Airway epithelial cell (primary cell): ENCODE measurements at places on chromosomes 6 and 20. TPM values are rescaled to one million over a fixed set of nuclear protein-coding genes. Genes with fewer than 3 reads are reported as not detected.

The NTSR1 gene
- total RNA-seq, result 1.4 and 1.6 TPM in 2 replicates

The POM121L2 gene
- not detected in 2 replicates for total RNA-seq

The FKBP1C gene
- 0.09 TPM in 1 of 2 replicates, not detected in the other for total RNA-seq

The PPP1R16B gene
- under 0.01 TPM in 1 of 2 replicates, not detected in the other for total RNA-seq

The NEU1 gene
- 34.1 and 39.3 TPM in 2 replicates for total RNA-seq

The OR12D3 gene
- not detected in 2 replicates for total RNA-seq

The ANKEF1 gene
- 6.6 and 9.0 TPM in 2 replicates for total RNA-seq

The SEMG1 gene
- total RNA-seq, result not detected in 2 replicates

The RFX6 gene
- total RNA-seq, result not detected in 2 replicates

The DEFB113 gene
- not detected in 2 replicates for total RNA-seq

The EPB41L1 gene
- 9.0 and 11.7 TPM in 2 replicates for total RNA-seq

The DYNLRB1 gene
- total RNA-seq, result 120 and 150 TPM in 2 replicates

The CCN5 gene
- 0.28 and 0.63 TPM in 2 replicates for total RNA-seq

The POLR1H gene
- 34.3 and 54.7 TPM in 2 replicates for total RNA-seq

The FAM110A gene
- 29.8 and 31.1 TPM in 2 replicates for total RNA-seq

The HLA-G gene
- total RNA-seq, result 5.9 and 9.1 TPM in 2 replicates

The HMGN3 gene
- 73.1 and 110 TPM in 2 replicates for total RNA-seq

The TAP2 gene
- total RNA-seq, result 16.2 and 16.4 TPM in 2 replicates

The FAM209B gene
- total RNA-seq, result 0.49 TPM in 1 of 2 replicates, not detected in the other

The MICB gene
- 5.2 and 9.3 TPM in 2 replicates for total RNA-seq

The ZNFX1 gene
- 12.2 and 18.3 TPM in 2 replicates for total RNA-seq

The HTR1E gene
- total RNA-seq, result not detected in 2 replicates

The HDAC2 gene
- total RNA-seq, result 58.6 and 80.4 TPM in 2 replicates

The KHDC1L gene
- not detected in 2 replicates for total RNA-seq

The RIMS1 gene
- total RNA-seq, result 0.35 TPM in 1 of 2 replicates, not detected in the other

The KCNK16 gene
- not detected in 2 replicates for total RNA-seq

The ERVFRD-1 gene
- not detected in 2 replicates for total RNA-seq

The TRAPPC3L gene
- total RNA-seq, result not detected in 2 replicates

The ULBP1 gene
- 0.05 and 0.28 TPM in 2 replicates for total RNA-seq

The LTA gene
- total RNA-seq, result not detected in 2 replicates

The FOXC1 gene
- total RNA-seq, result 7.9 and 11.6 TPM in 2 replicates
